HL-60 (cell line): ENCODE measurements at places on chromosomes 5 and 9.

GRCh38 chr9:129547869-129548570, 72.9 kb downstream of the C9orf50 start:
- no peak for DNase-seq

GRCh38 chr9:115978659-115979096, 174.9 kb upstream of the PAPPA start:
- no peak for DNase-seq

- no peak for DNase-seq
These were observed 59.3 kb downstream of the GALNT10 start for GRCh38 chr5:154249826-154250225.

- no peak for DNase-seq
These were observed 63.0 kb downstream of the NR6A1 start for GRCh38 chr9:124708074-124708473.

DNA sequence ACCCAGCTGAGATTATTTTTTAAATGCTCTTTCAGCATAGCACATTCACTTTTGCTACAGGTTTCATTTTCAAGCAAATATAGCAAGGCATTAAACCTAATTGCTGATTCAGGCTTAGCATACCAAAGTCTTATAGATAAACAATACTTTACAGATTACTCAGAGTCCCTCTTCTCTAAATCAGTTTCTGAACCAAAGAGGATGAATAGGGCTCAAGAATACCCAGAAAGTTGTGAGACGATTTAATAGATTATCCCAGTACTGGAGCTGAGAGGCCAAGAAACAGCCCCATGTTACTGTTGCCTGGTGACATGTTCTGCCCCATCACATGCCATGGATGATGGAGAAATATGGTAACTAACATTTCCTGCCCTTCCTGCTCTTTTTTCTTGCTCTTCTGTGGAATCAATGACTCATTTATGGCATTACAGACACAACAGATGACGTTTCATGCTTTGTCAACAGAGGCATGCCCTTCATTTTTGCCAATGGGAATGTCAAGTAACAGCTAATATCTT, 18.1 kb upstream of the SSBP2 start:
- no peak for DNase-seq

GRCh38 chr5:158195416-158196210, 336.7 kb upstream of the CLINT1 start:
- no peak for DNase-seq

GRCh38 chr5:87300744-87301143, 33.1 kb downstream of the RASA1 start:
- DNase-seq: no peak

GRCh38 chr9:11946531-11946930, 746.7 kb upstream of the TYRP1 start:
- DNase-seq: no peak

DNA sequence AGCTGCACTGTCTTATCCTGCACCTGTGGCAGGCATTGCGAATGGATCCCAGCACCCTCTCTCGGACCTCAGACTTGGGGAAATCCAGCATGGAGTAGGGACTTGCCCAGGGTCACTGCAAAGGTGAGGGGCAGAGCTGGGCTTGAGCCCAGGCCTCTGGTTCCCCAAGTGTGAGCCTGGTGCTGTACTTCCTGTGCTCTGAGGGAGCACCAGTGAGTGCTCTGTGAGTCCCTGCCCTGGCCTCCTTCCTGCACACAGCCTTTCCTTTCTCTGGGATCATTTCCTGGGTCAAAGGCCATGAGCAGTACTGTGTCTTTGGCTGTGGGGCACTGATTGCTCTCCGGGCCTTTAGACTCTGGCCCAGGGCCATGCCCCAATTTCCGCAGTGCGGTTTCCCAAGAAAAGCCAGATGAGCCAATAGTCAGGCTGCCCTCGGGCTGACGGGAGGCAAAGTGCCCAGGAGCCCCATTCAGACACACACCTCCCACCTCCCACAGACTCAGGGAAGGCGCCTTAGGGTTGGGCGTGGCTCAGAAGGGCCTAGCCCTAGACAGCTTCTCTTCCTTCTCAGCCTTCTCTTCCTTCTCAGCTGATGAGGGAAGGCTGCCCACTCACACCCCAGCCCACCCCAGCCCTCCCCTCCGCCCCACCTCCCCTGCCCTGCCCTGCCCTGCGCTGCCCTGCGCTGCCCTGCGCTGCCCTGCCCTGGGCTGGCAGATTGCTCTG, 23.3 kb upstream of the TRIM14 start:
- no peak for DNase-seq

GRCh38 chr9:117286245-117286644, 128.6 kb downstream of the ASTN2 start:
- DNase-seq: no peak

GRCh38 chr5:115946655-115947054, 15.6 kb upstream of the LVRN start:
- DNase-seq: no peak

GRCh38 chr5:179212870-179213269, 132.4 kb downstream of the ADAMTS2 start:
- no peak for DNase-seq

DNA sequence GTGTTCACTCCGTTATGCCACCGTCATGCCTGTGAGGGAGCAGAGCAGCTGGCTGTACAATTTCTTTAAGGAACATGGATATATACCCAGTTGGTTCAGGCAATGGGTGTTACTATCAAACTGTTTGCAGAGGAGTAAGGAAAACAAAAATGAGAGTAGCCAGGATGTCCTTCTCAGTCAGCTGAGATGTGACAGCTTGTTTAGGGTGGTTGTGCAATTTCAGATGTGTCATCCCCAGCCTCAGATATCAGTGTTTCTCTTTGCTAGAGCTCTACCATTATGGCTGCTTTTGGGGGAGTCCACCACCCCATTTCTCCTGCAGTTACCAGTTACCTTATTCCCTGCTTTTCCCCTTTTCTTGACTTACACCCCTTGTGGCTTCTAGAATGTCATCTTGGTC, 135.2 kb upstream of the SLC24A2 start:
- DNase-seq: no peak
